ENCODE measurements at places on chromosomes 12 and 14.

DNA sequence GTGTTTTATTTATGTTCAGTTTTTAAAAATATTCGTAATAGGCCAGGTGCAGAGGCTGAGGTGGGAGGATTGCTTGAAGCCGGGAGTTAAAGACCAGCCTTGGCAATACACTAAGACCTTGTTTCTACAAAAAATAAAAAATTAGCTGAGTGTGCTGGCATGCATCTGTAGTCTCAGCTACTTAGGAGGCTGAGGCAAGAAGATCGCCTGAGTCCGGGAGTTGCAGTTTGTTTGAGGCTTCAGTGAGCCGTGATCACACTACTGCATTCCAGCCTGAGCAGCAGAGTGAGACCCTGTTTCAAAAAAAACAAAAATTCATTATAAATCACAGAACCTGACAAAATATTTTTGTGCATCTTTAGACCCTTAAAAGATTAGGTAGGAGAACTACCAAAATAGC lies 240.1 kb upstream of the ARHGAP5 start:
- no peak for DNase-seq

GRCh38 chr14:70186900-70187451 lies 1.8 kb downstream of the SLC8A3 start:
- no peak for DNase-seq

DNA sequence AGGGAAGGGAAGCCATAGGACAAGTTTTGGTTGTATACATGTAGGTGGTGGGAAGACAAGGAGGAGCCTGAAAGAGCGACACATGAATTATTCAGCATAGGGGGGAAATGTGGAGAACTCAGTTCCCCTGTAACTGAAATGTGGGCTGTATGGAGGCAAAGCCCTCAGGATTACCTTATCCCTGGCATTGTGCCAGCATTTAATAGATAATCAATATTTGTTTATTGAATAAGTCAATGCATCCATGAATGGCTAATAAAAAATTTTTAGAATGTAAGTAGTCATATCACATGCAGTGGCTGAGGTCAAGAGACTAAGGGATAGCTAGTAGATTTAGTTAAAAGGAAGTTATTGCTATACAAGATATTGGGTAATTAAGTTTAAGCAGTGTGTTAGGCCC lies 232.4 kb downstream of the SNAPC1 start:
- DNase-seq, result no peak

- DNase-seq, result no peak
Observed at GRCh38 chr12:92105676-92106075, 40.0 kb downstream of the BTG1 start.

GRCh38 chr12:93032758-93033157 lies 103.7 kb upstream of the EEA1 start:
- no peak for DNase-seq

DNA sequence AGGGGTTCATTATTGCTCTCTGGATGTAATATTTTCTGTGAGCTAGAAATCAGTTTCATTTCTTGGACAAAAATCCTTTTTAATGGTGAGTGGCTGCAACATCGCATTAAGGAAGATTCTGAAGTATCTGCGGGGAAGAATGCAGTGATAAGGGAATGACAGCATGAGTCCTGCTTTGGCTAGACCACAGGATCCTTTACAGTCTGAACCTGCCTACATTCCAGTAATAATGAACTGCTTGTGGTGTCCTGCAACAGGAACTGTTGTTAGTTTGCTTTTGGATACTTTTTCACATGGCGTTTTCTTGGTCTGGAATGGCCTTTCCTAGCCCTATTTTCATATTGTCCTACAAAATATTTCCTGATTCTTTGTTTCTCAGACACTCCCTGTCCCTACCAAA lies 15.7 kb downstream of the MDM2 start:
- no peak for DNase-seq

DNA sequence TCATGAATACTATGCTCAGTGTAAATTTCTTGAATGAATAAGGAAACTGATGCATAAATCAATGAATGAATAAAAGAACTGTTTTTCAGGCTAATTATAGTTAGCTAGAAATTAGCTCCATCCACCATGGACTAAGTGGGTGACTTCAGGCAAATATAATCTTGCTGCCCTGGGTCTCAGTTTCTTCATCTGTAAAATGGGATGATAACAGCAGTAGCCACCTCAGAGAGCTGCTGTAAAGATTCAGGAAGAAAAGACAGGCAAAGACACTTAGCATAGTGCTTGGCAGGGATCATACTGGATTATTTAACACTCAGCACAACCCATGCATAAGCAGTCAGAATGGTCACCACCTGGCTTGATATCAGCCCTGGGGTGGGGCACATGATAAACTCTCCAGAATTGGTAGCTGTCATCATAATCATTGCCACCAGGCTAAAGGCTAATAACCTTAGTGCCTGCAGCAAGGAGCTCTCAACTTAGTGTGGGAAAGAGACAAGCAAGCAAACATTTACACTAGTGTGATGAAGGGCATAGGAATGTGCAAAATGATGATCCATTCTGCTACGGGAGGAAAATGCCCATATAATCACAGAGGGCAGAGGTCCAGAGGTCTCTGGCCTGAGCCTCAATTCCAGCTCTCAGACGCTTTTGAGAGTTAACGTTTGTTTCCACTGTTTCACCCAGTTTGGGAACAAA lies 234.7 kb upstream of the TBX3 start:
- DNase-seq, result no peak

DNA sequence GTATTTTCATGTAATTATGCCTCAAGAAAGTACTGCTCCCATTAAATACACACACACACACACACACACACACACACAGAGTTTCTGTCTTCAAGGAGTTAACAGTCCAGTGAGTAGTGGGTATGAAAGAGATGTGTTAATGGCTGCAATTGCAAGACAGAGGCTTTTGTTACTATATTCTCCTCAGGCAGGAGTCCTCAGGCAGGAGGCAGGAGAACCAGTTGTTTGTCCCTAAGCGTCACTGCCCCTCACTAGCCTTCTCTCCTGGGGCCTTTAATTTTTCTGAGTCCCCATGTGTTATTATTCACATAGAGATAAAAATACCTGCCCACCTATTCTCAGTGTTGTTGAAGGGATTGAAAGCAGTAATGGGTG lies 31.2 kb downstream of the DAD1 start:
- no peak for DNase-seq

DNA sequence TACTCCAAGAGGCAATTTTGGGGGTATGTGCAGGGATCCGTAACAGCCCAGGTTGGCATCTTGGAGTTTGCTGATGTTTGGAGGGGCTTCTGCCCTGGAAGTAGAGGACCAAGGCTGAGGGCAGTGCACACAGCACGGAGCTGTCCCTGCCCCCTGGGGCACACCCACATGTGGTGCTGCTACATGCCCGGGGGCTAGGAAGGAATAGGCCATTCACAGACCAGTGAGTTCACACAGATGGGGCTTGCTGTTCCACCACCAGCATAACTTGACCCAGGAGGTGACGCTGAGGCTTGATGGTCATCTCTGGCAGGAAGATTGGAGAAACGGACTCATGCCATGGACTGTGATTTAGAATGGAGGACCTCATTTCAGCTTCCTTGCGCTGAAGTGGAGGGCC lies 231.1 kb upstream of the FKBP4 start:
- no peak for DNase-seq

- DNase-seq, result no peak
Observed at GRCh38 chr14:26427097-26427496, 170.7 kb downstream of the NOVA1 start.

- DNase-seq, result no peak
Observed at GRCh38 chr14:78567343-78567742, 397.2 kb downstream of the NRXN3 start.

DNA sequence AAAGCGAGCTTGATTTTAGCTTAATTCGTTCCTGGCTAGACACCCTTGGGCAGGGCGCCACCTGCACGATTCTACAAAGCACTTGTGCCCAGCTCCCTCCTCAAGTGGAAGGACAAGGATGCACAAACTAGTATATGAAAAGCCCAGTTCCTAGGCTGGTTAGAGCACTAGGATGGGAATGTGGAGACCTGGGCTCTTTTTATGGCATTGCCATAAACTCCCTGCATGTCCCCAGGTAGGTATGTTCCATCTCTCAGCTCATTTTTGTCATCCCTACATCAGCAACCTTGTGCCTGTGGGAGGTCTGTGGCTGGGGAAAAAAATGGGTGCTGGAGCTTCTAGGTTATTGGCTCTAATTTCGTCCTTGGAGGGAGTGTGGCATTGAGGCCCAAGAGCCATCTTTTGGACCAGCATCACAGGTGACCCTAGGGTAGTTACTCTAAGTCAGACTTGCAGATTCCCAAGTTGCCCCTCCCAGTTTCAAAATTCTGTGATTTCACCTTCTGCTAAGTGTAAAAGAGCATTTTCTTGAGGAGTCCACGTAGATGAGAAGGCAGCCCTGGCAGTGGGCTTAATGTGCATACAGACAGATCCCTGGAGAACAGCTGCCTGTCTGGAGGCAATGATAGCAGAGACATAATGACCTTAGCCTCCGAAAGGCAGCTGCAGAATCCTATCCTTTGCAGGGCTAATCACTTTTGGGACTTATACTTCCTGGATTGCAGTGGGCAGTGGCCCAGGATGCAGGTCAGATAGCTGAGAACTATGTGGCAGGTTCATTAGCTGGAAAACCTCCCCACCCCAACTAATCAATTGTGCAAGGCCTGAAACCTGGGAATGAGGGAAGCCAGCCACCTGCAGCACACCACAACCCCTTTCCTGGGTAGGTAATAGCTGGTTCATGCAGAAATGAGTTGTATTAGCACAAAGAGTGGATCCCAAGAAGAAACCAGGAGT lies 47.6 kb upstream of the BDKRB2 start:
- DNase-seq, result no peak

DNA sequence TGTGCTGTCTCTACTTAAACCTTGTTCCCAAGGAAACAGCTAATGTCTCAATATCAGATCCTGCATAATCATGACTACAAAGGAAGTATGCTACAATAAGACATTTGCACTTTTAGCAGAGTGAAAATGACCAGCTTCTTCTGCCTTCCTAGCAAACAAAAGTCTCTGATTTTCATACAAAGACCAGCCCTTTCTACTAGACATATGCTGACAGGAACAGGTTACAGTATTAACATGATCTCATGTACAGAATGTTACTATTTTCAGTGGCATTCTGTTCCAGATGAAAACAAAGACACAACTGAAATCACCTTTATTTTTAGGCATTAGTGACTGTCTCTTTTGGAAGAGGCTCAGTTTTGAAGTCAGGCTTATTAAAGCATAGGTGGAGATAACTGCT lies 228.6 kb downstream of the MED13L start:
- no peak for DNase-seq

DNA sequence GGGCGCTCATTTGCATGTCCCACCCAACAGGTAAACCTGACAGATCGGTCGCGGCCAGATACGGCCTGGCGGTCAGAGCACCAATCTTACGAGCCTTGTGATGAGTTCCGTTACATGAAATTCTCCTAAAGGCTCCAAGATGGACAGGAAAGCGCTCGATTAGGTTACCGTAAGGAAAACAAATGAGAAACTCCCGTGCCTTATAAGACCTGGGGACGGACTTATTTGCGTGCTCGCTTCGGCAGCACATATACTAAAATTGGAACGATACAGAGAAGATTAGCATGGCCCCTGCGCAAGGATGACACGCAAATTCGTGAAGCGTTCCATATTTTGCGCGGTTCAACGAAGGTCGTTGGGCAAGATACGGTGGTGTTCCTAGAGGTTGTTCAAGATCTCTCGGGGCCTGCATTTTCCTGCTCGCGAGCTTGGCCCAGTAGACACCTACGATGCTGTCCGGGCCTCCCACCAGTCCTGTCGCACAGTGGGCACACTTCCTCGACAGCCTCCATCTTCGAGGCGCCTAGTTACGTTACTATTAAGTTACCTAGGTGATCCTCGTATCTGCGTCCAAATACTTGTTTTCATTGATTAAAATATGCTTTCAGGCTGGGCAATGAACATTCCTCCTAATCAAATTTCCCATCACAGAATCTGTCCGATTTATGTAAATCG lies at the start of gene RNU6-7:
Gene RNU6-7, plus strand, starts transcription at position 230 of the 675 bp plus-strand sequence.
- DNase-seq, result peak; percentile 15

DNA sequence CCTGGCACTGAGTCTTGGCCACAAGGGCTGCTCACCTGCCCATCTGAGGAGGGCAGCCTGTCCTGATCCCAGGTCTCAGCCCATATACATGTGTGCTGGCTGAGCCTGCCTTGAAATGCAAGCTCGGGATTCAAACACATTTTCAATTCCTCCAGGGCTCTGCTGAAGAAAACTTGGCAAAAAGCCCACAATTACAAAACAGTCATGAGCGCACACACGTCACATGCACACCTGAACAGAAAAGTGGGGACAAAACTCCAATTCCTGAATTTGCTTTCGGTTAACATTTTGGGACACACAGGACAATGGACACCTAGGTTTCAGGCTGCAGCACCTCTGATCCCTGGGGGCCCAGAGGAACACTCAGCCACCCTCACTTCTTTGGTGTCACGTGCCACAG lies 113.9 kb downstream of the RBM19 start:
- DNase-seq, result peak; percentile 48

DNA sequence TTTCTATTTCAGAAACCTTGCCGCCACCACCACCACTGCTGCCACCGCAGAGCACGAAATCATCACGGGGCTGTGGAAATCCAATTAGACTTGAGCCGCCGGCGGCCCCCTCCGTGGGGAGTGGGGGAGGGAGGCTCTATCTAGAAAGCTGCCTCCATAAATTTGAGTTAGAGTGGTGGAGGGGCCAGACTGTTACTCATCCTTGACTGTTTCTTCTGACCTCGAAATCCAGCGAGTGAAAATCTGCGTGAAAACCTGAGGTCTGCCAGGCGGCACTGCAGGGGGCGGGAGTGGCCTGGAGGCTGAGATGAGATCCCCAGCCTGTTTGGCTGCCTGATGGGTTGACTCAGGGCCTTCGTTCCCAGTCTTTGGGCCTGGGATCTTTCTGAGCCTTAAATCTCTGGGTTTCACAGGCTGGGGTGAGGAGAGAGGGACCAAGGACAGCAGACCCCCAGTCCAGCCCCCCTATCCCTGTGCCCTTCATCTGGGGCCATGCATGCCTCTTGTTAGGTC lies 29.9 kb downstream of the TSPAN9 start:
- no peak for DNase-seq

GRCh38 chr12:32516230-32516629 lies 116.9 kb downstream of the FGD4 start:
- DNase-seq, result no peak

- no peak for DNase-seq
Observed at GRCh38 chr12:116039081-116039480, 238.4 kb downstream of the MED13L start.

GRCh38 chr12:12398026-12398859 lies 41.4 kb downstream of the BORCS5 start:
- DNase-seq, result no peak

DNA sequence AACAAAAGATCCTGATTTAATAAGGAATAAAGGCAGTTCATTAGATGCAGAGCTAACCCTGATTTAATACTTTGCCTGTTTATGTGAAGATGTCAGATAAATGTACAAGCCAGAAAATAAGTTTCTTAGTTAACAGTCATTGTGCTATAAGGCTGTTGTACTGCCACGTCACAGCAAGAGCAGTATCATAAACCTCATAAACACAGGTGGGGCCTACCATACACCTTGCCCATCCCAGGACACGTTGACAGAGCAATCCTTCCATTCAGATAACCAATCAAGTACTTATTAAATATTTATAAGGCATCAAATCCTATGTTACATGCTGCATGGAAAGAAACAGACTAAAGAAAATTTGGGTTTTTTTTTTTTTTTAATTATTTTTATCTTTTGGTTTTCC lies 36.5 kb downstream of the SINHCAF start:
- DNase-seq, result no peak
